Activated CD4-positive, alpha-beta T cell treated with anti-CD3 and anti-CD28 coated beads, Interleukin-2, amount 50 U/mL, for 4 hours (primary cell): ENCODE measurements at places on chromosomes 5 and 9.

DNA sequence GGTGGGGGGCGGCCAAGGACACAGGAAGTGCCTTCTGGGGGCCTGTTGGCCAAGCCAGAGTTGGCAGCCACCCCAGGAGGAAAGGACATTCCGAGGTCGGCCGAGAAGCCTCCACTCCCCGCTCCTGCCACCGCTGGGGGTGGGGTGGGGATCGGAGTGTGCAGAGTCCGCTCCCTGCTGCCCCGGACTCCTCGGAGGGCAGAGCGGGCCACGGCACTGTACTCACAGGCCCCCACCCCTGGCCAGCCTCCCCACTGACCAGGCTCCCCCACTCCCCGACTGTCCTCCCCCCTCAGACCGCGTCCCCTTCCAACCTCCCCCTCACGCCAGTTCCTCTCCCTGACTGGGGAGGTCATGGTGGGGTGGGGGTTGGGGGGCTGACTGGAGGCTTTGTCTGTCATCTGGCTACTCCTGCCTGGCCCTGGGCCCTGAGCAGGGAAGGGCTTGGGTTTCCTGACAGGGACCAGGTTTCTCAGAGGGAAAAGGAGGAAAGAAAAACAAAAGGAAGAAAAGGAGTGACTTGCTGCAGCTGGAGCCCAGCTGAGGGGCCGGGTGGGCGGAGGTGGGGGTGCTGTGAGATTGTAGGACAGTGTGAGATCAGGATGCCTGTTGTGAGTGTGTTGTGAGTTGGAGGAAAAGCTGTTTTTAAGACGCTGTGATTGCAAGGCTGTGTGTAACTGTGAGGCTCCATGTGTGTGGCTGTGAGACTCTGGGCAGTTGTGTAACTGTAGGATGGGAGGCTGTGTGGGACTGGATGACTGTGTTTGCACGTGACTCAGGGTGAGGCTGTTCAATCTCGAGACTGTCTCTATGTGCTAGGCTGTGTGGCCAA lies 29.7 kb downstream of the CNTFR start:
- DNase-seq: no peak

GRCh38 chr9:132181796-132182313 lies 20.0 kb downstream of the NTNG2 start:
- no peak for DNase-seq

GRCh38 chr9:71446106-71446472 lies 322.2 kb downstream of the CEMIP2 start:
- no peak for DNase-seq

DNA sequence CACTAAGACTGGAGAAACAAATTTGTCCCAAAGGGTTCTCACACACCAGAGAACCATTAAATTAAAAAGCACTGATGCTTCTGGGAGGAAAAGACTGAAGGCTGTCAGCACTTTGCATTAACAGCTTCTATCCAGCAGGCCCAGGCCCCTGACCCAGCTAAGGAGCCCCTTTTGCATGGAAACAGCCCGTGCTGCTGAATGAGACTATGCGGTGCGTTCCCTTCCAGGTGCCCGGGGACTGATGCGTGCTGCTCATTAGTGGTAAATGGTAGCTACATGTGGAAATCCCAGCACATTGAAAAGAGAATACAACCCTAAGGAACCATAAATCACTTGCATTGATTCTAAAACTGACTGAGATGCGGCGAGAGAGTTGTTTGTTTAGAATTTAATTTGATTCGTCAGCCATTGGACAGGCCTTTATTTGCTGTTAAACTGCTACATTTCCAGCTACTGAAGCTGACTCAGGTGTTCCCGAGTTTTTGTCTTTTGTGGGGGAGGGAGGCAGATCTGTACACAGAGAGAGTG lies 351.0 kb upstream of the SLC24A2 start:
- no peak for DNase-seq

GRCh38 chr9:133153227-133154096 lies 10.3 kb downstream of the GBGT1 start:
- no peak for DNase-seq

DNA sequence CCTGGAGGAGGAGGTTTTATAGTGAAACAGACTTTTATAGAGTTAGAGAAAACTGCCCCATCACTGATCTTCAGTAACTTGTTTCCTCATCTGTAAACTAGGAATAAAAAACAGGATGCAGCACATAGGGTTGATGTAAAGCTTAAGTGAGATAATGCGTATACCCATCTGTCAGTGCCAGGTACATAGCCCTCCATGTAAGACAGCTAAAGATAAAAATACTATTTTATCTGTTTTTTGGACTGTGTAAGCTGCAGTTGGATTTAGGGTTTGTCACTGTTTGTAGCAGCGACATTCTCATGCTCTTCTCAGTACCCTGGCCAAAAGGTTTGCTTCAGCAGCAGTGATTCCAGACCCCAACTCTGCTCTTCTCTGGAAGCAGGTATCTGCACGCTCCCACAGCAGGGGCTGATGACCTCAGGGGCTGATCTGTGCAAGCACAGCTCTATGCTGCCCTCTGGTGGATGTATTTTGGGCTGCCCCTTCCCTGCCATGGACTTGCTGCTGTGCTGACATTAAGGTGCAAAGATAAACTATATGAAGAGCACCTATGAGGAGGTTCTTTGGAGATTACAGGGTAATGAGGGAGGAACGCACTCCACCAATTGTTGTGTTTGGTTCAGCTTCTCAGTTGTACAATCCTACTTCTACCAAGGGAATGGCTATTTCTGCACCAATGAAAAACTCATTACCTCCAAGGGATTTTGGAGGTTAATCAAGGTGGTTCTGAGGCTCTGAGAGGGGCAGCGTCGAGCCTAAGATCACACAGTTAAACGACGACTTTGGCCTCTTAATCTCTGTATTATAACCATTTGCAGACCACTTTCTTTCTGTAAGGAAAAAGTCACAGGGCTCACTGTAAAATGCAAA lies 13.1 kb downstream of the HMHB1 start:
- peak; percentile 85 for DNase-seq

DNA sequence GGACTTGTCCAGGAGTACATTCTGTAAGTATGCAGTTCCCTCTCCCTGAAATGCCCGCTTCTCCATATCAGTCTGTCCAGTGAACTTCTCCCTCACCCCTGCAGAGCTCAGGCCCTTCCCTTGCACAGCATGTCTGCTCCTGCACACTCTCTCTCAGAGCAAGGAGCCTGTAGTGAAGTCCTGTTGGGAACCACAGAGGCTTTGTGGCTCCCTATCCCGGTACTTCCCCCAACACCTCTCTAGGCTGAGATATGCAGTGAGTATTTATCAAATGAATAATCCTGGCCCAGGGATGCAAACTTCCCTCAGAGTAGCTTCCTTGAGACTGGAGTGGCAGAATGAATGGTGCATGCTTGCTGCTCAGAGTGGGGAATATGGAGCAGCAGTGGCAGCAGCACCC lies 48.8 kb downstream of the POC5 start:
- no peak for DNase-seq

DNA sequence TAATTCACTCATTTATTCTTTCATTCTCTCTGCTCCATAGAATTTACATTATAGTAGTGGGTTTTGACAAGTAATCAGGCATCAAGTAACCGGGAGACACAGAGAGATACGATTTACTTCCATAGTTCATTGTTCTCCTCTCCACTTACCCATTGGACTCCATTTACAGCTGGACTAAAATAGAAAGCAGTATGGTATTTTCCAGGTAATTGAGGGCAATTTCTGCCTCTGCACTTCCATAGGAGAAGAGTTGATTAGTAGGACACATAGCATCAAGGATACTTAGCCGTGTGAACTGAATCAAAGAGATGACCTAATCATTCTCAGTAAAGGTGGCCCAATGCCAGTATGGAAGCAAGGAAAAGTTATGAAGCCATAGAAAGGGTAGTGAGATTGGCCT lies 244.4 kb downstream of the COX7C start:
- no peak for DNase-seq

DNA sequence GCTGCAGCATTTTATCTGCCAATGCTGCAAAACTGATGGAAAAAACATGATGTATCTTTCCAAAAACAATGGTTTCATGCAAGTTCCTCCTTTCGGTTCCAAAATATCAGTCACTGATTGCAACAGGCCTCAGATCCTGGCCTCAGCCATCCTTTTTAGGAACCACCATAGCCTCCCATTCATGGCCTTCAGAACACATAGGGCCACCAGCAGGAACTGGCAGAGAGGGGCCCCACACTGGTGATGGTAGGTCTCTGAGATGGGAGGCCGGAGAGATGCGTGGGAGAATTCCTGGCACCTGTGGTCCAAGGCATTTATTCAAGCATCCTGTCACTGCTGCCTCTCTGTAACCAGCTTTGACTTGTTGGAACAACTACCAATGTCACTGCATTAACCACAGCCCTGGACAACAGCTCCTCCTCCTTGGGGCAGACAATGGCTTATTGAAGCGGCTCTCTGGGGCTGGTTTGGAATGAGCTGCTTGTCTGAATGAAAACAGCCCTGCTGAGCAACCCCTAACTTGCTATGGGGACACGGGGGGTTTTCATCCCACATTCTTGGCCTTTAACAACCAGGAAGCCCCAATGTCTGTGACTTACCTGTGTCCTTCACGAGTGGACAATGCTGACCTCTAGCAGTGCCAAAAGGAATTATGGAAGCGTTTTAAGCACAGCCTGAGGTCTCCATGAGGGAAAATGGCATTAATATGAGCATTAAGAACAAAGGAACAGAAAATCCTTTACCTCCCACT lies 108.1 kb downstream of the LHFPL2 start:
- DNase-seq: no peak

DNA sequence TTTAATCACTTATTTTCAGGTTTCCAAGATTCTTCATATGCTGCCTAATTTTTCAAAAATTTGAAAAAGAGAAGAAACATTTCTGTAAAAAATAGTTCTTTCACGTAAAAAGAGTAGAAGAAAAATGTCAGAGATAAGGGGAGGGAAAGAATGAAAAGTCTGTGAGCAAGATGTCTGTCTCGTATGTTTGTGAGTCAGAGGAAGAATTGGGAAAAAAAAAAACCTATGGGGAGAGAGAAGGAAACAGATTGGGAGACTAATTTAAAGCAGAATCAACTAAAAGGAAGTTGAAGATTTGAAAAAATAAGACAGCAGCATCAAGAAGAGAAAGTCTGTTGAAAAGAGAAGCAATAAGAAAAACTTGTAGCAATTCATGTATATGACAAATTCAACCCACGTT lies 456.3 kb downstream of the HINT1 start:
- DNase-seq: no peak

DNA sequence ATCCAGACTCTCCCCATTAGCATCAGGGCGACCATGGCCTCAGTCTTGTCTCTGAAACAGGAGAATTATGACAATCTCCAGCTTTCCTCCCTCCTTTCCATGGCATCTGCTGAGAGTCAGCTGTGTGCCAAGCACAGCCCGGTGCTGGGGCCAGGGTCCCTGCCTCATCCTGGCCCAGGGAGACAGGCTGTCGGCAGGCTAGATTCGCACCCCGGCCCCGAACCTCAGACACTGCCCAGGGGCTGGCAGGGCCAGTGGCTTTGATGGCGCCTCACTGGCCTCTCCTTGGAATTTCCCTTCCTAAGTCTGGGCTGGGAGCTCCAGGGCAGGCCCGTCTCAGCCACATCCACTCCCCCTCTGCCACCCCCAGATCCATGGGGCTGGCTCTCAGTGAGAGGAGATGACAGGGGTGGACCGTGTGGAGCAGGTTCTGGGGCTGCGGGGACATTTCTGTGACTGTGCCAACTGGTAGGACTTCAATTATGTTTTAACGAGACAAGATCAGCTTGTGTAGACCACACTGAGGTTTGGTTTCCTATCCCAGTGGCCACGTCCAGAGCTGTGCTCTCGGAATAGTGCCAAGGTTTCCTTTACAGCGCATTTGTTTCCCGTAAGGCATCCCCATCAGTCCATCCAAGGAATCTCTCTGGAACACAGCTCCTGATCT lies 15.5 kb downstream of the FAM163B start:
- no peak for DNase-seq

- no peak for DNase-seq
Measured at GRCh38 chr9:875119-875962, 33.8 kb downstream of the DMRT1 start.

DNA sequence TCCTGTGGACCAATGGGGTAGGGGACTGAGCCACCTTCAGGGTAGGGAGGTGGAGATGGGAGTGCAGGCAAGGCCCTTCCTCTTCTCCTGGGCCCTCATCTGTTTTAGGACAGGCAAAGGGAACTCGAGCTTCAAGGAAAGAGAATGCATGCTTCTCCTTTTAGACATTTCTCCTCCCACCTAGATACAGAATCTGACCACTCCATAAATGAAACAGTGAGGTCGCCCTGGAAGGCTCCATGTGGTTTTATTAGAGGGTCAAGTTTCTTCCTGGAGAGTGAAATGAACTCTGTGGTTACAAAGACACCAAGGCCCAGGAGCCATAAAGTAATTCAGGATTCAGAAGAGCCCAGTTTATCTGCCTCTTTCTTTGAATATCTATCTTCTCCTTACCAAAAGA lies 14.9 kb downstream of the LHFPL2 start:
- no peak for DNase-seq

DNA sequence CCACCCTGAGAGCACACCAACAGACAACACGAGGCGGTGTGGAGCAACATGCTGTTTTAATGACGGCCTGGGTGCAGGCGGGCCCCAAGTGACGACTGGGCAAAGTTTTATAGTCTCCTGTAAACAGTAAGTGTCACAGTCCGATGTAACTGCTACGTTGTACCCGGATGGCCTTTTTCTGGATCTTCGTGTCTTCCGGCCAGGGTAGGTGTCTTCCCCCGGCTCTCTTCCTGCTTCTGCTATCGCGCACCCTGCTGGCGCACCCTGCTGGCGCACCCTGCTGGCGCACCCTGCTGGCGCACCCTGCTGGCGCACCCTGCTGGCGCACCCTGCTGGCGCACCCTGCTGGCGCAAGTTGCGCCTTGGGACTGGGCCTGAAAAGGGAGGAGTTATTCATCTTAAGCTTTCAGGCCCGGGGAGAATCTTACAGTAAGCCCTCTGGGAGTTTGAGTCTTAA lies 143.0 kb upstream of the TARS1 start:
- no peak for DNase-seq
